ENCODE measurements at places on chromosomes 5 and 9.

- no peak for DNase-seq
Measured at GRCh38 chr9:98871558-98872065, 64.1 kb downstream of the GALNT12 start.

DNA sequence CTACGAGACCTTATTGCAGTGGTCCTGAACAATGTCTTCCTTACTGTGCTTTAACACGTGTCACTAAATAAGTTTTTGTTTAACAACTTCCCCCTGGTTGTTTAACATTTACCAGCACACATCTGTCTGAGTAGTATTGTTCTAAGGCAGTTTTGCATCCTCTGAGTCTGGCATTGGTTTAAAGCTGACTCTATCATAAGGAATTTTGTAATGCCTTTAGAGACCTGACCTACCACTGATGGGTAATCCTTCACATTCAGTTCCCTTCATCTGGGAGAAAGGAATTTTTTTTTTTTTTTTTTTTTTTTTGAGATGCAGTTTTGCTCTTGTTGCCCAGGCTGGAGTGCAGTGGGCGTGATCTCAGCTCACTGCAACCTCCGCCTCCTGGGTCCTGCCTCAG lies 20.0 kb upstream of the PCAT7 start:
- no peak for DNase-seq

GRCh38 chr9:16062542-16063240 lies 509.8 kb downstream of the CCDC171 start:
- no peak for DNase-seq

DNA sequence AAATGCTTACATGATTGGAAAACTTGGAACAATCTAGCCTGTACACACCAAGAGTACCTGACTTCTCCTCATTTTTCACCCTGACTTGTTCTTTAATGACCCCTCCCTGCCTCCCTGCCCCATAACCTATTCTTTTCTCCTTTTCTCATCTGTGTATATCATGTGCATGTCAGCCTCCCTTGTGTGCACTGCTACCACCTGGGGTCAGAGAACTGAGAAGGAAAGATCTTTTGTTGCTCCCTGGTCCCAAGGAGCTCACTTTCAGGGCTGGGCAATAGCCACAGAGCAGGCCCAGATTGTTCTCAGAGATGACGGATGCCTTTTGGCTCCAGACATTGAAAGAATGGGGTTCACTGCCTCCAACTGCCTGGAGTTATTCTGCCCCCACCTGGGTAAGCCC lies 5.1 kb downstream of the MAP1B start:
- no peak for DNase-seq

GRCh38 chr5:156913719-156914370 lies 49.2 kb downstream of the TIMD4 start:
- DNase-seq, result no peak

DNA sequence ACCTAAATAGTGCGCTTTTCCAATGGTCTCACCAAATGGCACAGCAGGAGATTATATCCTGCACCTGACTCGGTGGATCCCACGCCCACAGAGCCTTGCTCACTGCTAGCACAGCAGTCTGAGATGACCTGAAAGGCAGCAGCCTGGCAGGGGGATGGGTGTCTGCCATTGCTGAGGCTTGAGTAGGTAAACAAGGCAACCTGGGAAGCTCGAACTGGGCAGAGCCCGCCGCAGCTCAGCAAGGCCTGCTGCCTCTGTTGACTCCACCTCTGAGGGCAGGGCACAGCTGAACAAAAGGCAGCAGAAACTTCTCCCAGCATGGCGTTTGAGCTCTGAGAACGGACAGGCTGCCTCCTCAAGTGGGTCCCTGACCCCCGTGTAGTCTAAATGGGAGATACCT lies 18.1 kb upstream of the ABLIM3 start:
- DNase-seq, result no peak

DNA sequence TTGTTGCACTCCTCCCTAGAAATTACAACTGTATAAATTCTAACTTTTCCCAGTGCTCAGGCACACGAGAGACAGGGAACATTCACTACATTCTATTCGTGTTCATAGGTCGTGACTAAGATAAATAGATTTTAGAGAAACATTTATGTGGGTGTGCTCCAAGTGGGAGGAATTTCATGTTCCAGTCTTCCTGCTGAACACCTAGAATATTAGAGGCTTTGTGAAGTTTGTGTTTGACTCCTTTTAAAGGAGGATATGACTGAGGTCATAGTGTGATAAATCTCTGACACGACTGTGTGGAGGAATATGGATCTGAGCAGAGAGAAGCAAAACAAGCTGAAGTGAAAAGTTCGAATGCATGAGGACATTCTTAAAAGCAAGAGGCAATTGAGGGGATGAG lies 355.3 kb downstream of the ZSWIM6 start:
- no peak for DNase-seq

- peak; percentile 34 for DNase-seq
Measured at GRCh38 chr9:71819115-71819739, 50.9 kb upstream of the CEMIP2 start.

- no peak for DNase-seq
Measured at GRCh38 chr9:133210609-133211008, 1.6 kb upstream of the OBP2B start.

- no peak for DNase-seq
Measured at GRCh38 chr5:159419576-159419975, 89.3 kb upstream of the IL12B start.

Data from stimulated activated CD4-positive, alpha-beta T cell treated with anti-CD3 and anti-CD28 coated beads, Interleukin-12 subunit alpha, Interleukin-12 subunit beta, amount 100 ng/mL, for 4 hours (primary cell).